Activated T-helper 2 cell treated with anti-CD3 and anti-CD28 coated beads, Interferon-gamma antibody, Interleukin-2, Interleukin-4, amounts not matched to agents 10 μg/mL and 5 μg/mL and 100 μg/mL, durations not matched to agents 14 hours and 24 hours and 36 hours (primary cell): ENCODE measurements at places on chromosomes 4 and X.

GRCh38 chrX:74923942-74924448 is 1.3 kb downstream of the NEXMIF start:
- no peak for DNase-seq

DNA sequence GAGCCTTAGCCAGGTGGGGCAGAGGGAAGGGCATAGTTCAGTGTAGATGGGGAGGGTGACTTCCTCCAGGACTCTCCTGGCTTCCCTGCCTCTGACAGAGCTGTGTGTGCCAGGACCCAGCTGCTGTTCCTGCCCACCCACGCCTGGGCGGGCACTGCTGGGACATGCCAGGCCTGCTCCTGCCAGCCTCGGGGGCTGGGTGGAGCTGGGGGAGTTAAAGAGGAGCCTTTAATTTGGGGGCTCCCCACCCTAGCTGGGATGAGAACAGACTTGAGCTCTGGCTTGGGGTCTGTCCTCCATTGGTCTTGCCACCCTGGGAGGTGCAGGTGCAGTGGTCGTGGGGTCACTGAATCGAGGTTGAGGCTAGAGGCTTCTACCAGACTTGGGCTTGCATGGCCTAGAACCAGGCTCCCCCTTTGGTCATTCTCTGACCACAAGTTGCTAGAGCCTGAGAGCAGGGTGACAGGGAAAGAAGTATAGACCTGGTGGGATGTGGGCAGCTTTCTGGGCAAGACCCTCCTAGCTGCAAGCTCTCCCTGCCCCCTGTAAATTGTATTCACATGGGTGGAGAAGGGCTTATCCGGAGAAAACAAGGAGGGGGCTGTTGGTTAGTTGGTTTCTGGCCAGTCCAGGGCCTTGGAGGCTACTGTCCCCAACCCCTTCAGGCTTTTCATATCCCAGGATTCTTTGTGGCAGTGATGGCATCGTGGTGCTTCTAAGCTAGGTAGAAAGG is 5.7 kb downstream of the EFNB1 start:
- DNase-seq, result no peak

GRCh38 chr4:4320951-4321714 is 31.1 kb downstream of the ZBTB49 start:
- no peak for DNase-seq

GRCh38 chrX:24528605-24529004 is 63.5 kb downstream of the PDK3 start:
- no peak for DNase-seq

DNA sequence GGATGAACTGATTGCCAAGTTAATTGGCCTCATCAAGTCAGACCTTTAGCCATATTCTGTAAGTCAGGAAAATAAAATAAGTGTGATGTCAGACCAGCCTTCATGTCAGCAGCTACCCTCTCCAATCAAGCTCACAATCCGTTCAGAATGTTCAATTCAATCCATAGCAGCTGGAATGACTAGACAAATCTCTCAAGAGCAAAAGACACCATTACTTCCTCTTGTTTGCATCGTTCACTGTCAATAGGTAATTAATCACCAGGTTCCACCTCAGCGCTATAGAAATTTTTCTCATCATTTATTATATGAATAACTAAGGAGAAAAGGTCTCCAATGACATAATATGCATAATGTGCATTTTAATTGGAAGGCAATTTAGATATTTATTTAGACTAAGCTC is 321.0 kb upstream of the GRIA3 start:
- DNase-seq, result no peak

- no peak for DNase-seq
These were observed 55.9 kb downstream of the STOX2 start for GRCh38 chr4:183960962-183961541.
